Activated naive CD4-positive, alpha-beta T cell treated with anti-CD3 and anti-CD28 coated beads for 36 hours (primary cell): ENCODE measurements at places on chromosomes 6 and 20. TPM values are rescaled to one million over a fixed set of nuclear protein-coding genes. Genes with fewer than 3 reads are reported as not detected.

The ISM1 gene
- total RNA-seq, result 0.27 TPM

The FAM83B gene
- not detected for total RNA-seq

DNA sequence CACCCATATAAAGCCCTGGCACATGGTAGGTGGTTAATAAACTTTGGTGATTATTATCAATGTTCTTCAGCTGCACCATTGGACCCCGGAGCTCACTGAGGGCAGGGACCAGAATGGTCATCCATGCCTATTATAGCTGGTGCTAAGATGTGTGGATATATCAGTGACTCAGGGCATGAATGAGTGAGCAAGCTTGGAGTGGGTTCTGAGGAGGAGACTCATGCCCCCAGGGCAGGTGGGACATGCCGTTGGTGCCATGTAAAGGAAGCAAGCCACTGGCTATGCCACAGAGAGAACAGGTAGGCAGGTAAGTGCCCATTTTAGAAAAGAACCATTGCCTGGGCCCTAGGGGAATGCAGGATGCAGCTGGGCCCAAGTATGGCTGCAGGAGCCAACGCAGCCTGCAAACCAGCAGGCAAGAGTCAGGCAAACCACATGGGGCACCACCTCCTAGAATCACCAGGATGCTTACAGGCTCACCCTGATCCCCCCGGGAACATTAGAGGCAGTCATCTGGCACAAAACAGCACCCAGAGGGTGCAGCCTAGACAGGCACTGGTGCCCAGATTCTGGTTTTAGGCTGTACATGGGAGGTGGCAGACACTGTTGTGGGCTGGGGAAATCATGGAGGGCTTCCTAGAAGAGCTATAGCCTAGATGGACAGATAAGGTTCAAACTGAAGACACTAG, 23.5 kb downstream of the PLAGL2 start:
- no peaks in the 10 kb centered on the region for H3K27me3 ChIP-seq
- no peak overlapping the region for H3K27ac ChIP-seq
- H3K36me3 ChIP-seq, result no peaks in the 10 kb centered on the region
- DNase-seq, result no peak
- H3K4me3 ChIP-seq, result no peak overlapping the region

The ARFRP1 gene
- 49.2 TPM for total RNA-seq

DNA sequence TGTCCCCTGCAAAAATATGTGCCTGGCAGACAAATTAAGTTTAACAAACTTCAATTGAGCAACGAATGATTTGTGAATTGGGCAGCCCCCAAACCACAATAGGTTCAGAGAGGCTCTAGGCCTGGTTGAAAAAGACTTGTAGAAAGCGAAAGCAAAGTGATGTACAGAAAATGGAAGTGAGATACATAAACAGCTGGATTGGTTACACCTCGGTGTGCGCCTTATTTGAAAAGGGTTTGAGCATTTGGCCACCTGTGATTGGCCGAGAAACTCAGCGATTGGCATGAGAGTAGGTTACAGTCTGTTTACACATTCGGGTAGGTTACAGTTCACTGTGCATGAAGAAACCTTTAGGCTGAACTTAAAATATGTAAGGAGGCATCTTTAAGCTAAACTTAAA, 136.9 kb downstream of the CD83 start:
- DNase-seq, result peak; percentile 10
- no peak overlapping the region for H3K27ac ChIP-seq
- H3K4me3 ChIP-seq, result no peak overlapping the region

GRCh38 chr6:37779111-37779800, 40.3 kb upstream of the ZFAND3 start:
- no peak overlapping the region for H3K4me3 ChIP-seq
- H3K36me3 ChIP-seq, result no peaks in the 10 kb centered on the region
- peaks cover 15% of the 10 kb centered on the region for H3K4me1 ChIP-seq
- no peak overlapping the region for H3K27ac ChIP-seq

GRCh38 chr6:81889377-81890053, 137.0 kb upstream of the TENT5A start:
- no peak for DNase-seq
- H3K4me1 ChIP-seq, result no peaks in the 10 kb centered on the region
- no peaks in the 10 kb centered on the region for H3K27me3 ChIP-seq
- no peak overlapping the region for H3K4me3 ChIP-seq
- no peak overlapping the region for H3K27ac ChIP-seq

- no peak overlapping the region for H3K27ac ChIP-seq
- H3K4me3 ChIP-seq, result no peak overlapping the region
- no peaks in the 10 kb centered on the region for H3K4me1 ChIP-seq
- no peaks in the 10 kb centered on the region for H3K36me3 ChIP-seq
- H3K27me3 ChIP-seq, result no peaks in the 10 kb centered on the region
Measured at GRCh38 chr20:61749406-61750075, 316.1 kb downstream of the TAF4 start.

The BANF2 gene
- not detected for total RNA-seq
